NCI-H2171 treated with DMSO at 0.1 percent for 48 hours (cell line): ENCODE measurements at places on chromosomes 2 and 18.

- DNase-seq, result no peak
Measured at GRCh38 chr2:120182019-120182560, 41.1 kb downstream of the TMEM185B start.

DNA sequence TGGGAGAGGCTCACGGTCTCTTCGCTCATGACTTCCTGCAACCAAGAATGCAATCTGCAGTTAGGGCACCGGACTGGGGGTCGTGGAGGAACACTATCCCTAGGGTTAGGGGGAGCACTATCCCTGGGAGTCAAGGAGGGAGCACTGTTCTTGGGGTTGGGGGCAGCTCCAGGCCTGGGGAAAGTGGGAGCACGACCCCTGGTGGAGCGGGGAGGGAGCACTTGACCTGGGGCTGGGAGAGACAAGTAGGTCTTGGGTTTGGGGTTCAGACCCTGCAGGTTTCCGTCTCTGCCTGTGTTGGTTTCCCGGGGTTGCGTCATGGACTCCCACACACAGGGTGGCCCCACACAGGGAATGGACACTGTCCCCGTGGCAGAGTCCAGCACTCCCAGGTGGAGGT, 133.6 kb downstream of the TPO start:
- no peak for DNase-seq

GRCh38 chr2:132825601-132826000, 155.6 kb upstream of the LYPD1 start:
- DNase-seq, result no peak

GRCh38 chr2:230690439-230690838, 22.2 kb upstream of the CAB39 start:
- DNase-seq, result no peak

DNA sequence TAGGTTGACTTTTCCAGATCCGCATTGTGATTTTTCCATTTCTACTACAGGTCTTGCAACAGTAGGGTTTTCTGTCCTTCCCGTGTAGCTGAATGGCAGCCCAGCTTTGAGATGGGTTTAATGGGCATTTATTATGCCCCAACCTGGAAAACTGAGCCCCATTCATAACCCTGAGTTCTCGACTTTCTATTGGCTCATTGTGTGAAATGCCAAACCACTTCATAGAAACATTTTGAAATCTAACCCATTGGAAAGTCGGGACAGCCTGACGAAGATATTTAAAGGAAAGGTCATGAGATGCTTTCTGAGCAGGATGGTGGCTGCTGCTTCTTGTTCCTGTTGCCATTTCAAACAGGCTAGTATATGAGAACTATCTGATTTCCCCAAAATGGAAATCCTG, 203.5 kb downstream of the ZFP36L2 start:
- DNase-seq, result no peak

DNA sequence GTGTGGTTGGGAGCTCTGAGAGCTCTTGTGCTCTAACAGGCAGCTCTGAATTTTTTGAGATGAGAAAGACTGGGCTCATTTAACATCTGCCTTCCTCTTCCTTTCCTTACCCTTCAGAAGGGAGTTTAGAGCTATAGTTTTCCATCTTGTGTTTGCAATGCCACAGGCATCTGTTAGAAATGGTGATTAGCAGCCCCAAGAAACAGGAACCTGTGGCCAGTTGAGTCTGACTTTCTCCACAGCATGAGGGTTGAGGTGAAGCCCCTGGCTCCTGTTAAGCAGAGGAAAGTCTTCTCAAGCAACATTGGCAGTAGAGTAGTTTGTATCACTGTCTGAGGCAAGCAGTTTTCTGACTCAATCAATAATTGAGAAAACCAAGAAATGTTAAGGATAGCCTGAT, 577.4 kb downstream of the ZEB2 start:
- DNase-seq, result no peak

DNA sequence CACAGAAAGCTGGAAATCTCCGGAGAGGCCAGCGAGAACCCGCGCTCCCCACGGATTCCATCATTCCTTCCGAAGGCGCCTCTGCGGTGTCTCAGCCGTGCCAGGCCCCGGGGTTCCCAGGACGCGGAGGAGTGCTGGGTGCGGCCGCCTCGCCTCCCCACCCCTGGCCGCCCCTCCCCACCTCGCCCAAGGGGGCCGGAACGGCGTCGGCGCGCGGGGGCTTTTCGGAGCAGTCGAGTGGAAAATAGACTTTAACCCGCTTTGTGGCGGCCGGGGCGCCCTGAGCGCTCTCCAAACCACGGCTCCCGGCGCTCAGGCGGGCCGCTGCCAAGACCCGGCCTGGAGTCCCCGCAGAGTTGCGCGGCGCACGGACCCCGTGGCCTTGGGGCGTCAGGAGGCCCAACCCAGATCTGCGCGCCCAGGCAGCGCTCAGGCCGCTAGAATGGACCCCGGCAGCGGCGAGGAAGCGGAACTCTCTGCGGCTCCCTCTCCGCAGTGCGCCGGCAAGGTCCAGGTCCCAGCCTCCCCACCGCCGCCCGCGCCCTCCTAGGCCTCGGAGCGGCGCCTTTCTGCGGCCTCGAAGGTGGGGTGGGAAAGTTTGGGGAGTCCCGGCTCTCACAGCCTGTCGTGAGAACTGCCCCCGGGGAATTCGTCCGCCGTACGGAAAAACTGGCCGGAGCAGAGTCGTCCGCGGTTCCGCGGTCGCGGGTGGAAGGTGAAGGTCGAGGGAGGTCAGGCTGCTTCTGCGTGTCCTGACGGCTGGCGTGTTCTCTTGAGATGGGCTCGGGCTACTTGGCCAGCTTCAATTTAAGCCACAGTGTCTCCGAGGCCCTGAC, 1.2 kb upstream of the EMX1 start:
- DNase-seq, result peak; percentile 74

DNA sequence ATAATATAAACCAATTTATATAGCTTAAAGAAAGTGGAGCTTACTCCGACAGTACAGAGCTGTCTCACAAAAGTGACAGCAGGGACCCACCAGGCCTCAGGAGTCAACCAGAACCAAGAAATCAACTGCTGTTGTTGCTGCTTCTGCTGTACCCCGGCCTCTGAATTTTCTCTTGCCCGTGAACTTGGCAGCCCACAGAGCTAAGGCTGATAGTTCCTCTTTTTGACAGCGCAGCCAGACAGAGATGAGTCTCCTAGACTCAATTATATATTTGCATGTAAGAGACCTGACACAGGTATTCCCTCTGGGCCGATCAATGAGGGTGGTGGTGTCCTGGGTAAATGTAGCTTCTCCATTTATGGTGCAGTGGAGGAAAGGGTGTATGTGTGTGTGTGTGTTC, 109.4 kb downstream of the KCTD1 start:
- no peak for DNase-seq

DNA sequence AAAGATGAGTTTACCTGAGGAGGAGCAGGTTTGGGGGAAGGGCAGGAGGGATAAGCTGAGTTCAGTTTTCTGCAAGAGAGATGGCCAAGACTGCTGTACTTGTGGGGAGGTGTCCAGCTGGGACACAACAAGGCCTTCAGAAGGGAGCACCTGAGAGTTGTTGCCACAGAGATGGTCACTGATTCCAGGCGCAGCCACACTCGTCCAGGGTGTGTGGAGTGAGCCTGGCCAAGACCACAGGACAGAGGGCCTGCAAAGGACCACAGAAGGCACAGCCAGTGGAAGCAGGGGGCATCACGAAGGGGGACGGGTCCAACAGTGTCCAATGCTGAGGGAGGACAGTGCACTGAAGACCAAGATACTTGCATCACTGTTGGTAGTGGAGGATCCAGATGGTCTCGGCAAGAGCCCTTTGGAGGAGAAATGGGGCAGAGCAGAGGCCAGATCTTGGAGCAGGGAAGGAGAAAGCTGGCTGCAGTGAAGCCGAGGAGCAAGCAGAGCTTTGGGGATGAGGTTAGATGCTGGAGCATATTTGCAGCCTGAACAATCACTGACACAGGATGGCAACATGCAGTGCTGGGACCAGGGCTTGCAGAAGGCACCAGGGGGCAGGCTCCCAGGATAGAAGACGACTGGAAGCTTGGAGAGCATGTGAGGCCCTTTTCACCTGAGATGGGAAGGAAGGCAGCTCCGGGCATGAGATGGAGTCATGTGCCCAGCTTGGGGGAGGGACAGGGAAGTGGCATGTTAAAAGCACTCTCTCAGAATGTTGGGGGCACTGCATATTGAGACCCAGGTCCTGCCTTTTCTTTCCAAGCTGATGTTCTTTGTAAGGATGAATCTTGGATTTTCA, 214.0 kb downstream of the CYP26B1 start:
- peak; percentile 5 for DNase-seq

GRCh38 chr2:158319269-158319668, 137.3 kb downstream of the CCDC148 start:
- no peak for DNase-seq

GRCh38 chr2:69932596-69932922, 17.6 kb downstream of the MXD1 start:
- no peak for DNase-seq

DNA sequence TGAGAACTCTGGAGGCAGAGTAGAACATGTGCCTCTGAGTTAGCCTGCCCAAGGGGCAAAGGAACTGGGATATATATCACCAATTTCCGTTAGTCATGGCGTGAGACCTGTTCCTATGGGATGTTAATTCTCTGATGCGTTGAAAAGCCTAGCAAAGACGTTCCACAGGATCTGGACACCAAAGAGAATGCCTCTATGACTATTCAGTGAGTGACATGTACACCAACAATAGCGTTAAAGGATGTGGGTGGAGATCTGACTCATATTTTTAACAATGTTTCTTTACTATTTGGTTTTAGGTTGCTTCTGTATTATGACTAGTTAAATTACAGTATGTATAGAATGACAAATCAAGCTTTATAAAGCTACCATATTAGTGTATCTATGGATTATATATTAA, 320.9 kb upstream of the MC4R start:
- DNase-seq, result no peak

GRCh38 chr2:200966770-200967169, 3.3 kb upstream of the ORC2 start:
- no peak for DNase-seq

DNA sequence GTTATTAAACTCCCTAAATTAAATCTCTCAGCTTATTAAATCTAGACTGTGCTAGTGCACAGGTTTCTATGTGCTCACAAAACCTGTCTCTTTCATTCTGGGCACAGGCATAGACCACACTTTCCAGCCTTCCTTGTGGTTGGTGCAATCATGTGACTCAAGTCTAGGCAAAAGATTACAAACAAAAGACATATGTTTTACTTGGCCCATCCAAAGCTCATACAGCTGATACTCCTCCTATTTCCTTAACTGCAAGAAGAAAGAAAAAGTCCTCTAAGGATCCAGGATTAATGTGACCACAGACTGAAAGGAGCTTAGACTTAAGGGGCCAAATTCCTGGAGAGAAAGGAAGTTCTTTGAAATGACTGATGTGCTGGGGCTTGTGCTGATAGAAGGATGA, 731.3 kb upstream of the RAB6C start:
- no peak for DNase-seq

DNA sequence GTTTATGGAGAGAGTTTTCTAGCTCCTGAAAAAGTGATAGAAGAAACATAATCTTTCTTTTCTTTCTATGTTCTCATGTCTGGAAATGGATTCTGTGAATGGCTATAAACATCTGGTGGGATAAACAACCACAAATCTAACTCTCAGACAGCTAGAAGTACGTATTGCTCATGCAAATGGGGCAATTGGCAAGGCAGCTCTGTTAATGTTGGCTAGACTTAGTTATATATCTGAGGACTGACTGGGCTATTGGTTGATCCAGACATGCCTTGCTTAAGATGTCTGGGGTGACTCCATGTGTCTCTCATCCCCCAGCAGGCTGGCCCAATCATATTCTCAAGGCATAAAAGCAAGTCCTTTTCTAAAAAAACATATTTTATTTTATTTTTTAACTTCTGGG, 939.2 kb upstream of the NRXN1 start:
- DNase-seq, result no peak

DNA sequence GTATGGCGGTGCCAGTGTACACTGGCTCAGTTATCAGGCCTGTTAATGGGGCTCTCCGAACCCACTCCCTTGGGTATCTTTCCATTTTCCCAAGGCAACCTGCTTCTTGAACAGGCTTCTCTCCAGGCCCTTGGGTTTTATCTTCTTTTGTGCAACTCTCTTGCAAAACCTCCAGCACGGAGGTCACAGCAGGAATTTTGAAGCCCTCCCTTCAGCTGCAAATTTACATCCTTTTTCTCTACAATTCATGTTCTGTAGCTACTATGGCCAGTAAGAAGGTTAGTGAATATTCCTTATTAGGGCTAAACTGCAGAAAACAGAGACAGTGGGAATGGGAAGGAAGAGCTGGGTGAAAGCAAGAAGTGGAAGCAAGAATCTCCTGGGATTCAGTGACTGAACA, 10.4 kb upstream of the NPAS2 start:
- DNase-seq, result no peak

DNA sequence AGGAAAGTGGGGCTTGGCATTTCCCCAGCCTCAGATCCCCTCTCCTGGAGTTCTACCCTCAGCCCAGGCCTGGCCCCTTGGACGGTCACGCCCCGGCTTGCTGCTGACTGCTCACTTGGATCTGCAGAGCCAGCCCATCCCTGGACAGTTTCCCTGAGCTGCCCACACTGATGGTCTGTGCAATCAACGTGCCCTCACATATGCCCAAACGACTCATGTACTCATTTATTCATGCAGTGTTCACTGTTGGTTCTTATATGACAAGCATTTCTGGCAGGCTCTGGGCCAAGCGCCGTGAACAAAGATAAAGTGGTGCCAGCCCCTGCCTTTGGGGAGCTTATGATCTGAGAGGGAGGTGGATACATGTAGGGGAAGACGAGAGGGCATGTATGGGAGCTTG, 20.3 kb upstream of the GLI2 start:
- DNase-seq, result no peak

DNA sequence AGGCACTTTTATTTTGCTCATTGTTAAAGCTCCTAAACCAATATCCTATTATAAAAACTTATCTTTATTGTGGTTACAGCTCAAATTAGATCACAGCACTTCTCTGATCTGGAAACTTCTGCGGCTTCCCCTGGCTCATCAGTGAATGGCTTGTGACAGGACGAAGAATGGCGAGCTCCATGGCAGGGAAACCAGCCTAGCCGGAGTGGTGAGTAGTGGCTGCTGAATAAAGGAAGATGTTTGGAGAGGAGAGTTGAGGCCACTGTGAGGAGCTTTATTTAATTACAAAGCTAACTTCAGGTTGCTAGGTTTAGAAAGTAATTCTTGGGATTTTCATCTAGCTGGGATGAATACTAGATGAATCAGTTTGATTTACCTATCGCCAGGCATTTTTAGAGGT, 213.5 kb downstream of the CYRIA start:
- no peak for DNase-seq

DNA sequence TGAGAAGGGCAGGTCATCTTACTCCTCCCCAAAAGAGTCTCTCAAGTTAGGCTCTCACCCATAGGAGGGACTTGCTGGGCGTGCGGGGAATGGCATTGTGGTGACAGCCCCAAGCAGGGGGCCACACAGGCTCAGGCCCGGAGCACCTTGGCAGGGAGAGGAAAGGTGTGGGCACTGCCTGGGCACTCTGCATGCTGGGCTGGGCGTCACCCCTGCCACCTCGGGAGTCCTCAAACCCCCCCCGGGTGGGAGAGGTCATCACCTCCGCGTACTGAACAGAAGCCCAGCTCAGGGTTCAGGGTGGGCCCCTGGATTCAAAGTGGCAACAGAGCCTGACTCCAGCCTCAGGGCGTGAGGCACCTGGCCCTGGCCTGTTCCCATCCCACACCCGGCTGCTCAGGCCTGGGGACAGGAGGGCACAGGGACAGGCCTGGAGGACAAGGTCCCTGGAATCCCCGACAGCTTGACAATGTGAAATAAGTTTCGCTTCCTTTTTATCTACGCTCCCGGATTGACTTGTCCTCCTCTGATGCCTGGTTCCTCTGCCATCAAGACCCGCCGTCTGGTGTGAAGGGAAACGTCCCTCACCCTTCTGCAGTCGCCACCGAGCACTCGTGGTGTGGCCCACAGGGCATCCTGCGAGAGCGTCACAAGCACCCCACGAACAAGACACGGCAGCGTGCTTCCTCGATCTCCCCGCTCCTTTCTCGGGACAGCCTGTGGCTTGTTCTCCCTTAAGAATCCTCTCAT, 97.8 kb downstream of the HDAC4 start:
- DNase-seq, result no peak
